Lung (tissue), 17 donors: ENCODE measurements at places on chromosomes 4 and X. TPM values are rescaled to one million over a fixed set of nuclear protein-coding genes. Genes with fewer than 3 reads are reported as not detected.

The COX7B2 gene
- not detected for polyA plus RNA-seq

The SPANXB1 gene
- polyA plus RNA-seq = not detected

The BEX3 gene
- polyA plus RNA-seq = 79.7 TPM

The C4orf50 gene
- polyA plus RNA-seq = 0.04 TPM

The MBNL3 gene
- 2.1 TPM for polyA plus RNA-seq

The PNMA6F gene
- polyA plus RNA-seq = not detected

The EXOC1L gene
- not detected for polyA plus RNA-seq

The JCHAIN gene
- 91.8 TPM for polyA plus RNA-seq

The EFHC2 gene
- polyA plus RNA-seq = 2.4 TPM

The IL9R gene
- polyA plus RNA-seq = 0.28 TPM

The SLC9B2 gene
- 3.1 TPM for polyA plus RNA-seq

The VCX2 gene
- polyA plus RNA-seq = not detected

DNA sequence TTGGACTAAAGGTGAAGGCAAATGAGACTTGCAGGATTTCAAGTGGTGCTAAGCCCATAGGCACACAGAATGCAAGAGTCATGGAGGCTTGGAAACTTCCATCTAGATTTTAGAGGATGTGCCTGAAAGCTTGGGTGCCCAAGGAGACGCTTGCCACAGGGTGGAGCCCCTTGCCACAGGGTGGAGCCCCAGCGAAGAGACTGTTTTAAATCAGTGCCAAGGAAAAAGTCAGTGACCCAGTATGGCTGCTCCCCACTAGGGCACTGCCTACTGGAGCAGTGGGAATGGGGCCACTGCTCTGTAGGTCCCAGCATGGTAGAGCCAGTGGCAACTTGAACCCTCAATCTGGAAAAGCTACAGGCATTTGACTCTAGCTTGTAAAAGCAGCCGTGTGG is 794.2 kb upstream of the LCORL start:
- no peak for DNase-seq

DNA sequence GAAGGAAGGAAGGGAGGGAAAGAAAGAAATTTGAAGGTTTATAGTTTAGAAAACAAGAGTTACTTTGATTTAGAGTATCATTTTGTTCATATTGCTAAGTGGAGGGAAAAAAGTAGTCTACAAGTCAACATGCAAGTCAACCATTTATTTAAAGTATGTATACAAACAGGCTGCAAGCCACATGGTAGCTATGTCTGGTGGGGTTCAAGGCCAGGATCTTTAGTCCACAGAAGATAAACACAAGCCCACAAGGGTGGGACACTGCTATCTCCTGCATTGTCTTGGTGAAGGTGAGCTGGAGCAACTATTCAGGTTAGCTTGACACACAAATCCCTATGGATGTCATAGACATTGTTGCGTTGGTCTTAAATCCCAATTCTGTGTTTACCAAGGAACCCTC is 71.4 kb downstream of the ABCG2 start:
- DNase-seq = no peak

GRCh38 chr4:137626942-137627738 is 94.8 kb upstream of the PCDH18 start:
- no peak for DNase-seq

GRCh38 chrX:9662148-9662547 is 103.5 kb downstream of the GPR143 start:
- no peak for DNase-seq

DNA sequence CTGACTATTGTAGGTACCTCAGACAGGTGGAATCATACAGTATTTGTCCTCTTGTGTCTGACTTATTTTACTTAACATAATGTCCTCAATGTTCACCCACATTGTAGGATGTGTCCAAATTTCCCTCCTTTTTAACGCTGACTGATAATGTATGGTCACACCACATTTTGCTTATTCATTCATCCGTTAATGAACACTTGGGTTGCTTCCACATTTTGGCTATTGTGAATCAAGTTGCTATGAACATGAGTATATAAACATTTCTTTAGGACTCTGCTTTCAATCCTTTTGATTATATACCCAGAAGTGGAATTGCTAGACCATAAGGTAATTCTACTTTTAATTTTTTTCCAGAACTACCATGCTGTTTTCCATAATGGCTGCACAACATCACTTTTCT is 87.0 kb upstream of the NDP start:
- DNase-seq = no peak

DNA sequence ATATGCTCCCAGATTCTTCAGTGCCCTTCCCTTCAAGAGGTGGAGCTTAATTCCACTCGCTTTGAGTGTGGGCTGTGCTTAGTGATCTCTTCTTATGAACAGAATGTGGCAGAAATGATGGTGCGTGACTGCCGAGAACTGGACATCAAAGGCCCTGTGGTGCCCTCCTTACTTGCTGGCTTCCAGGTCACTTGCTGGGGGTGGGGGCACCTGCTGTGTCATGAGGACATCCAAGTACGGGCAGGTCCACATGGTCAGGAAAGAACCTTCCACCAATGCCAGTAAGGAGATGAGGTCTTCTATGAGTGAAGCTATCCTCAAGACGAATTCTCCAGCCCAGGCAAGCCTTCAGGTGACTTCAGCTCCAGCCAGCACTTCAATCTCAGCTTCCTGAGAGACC is 95.8 kb downstream of the FAM53A start:
- no peak for DNase-seq

- no peak for DNase-seq
These were observed 38.1 kb downstream of the MID1 start for GRCh38 chrX:10582215-10582733.

- no peak for DNase-seq
These were observed 11.2 kb upstream of the RNF4 start for GRCh38 chr4:2457481-2458295.

DNA sequence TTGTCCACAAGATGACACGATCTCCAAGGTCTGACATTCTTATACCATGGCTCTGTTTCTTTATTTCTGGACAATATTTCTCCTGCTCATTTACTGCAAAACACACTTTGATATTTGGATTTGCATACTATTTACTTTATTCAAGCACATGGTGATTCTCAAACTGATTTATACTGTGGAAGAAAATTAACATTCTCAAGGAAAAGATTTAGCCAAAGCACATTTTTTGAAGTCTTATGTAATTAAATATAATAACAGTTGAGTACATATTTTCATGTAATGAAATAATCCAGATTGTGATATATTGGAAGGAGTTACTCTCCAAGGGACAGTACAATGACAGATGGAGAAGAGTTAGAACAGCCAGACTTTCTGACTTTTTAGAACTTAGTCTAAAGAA is 155.8 kb upstream of the CT83 start:
- DNase-seq = no peak

DNA sequence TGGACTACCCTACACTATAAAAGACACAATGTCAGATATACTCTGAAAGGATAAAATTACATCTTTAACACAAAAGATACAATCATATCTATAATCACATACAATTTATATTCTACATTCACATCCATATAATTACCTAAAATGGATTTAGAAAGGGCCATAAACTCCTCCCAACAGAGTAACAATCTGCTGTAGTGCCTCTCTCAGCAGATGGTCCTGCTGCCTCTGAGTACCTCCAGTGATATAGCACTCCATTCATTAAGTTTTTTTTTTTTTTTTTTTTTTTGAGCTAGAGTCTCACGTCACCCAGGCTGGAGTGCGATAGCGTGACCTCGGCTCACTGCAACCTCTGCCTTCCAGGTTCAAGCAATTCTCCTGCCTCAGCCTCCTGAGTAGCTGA is 7.4 kb downstream of the ANKRD37 start:
- no peak for DNase-seq

GRCh38 chr4:80229590-80229989 is 32.3 kb downstream of the PRDM8 start:
- DNase-seq = no peak

DNA sequence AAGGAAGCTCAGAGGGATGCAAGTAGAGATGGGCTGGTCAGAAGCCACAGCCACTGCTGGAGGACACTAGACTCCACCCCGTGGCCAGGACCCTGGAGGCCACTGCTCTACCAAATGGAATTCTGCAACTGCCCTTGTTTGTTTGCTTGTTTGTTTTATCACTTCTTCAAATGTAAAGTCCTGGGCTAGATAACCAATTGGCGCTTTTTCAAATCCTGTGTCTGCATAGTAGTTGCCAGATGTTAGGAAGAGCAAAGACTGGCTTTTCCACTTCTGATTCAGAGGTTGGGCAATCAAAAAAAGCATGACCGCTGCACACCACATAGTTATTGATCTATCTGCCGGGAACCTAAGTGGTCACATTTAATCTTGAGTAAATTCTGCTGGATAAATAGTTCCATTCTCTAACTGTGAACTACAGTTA is 255.2 kb upstream of the SFRP2 start:
- no peak for DNase-seq

GRCh38 chr4:37595875-37596680 is 90.1 kb downstream of the RELL1 start:
- no peak for DNase-seq

- DNase-seq = no peak
These were observed 34.3 kb downstream of the HMX1 start for GRCh38 chr4:8837181-8837841.

- DNase-seq = no peak
These were observed 101.1 kb upstream of the IL13RA1 start for GRCh38 chrX:118626346-118626745.

DNA sequence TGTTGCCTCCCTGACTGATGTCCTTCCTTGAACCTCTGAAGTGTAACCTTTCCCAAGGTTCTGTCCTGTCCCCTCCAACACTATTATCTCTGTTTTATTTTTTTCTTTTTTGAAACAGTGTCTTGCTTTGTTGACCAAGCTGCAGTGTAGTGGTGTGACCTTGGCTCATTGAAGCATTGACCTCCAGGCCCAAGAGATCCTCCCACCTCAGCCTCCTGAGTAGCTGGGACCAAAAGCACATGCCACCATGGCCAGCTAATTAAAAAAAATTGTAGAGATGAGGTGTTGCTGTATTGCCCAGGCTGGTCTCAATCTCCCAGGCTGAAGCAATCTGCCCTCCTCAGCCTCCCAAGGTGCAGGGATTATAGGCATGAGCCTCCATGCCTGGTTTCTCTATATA is 59.0 kb downstream of the EDA start:
- no peak for DNase-seq

DNA sequence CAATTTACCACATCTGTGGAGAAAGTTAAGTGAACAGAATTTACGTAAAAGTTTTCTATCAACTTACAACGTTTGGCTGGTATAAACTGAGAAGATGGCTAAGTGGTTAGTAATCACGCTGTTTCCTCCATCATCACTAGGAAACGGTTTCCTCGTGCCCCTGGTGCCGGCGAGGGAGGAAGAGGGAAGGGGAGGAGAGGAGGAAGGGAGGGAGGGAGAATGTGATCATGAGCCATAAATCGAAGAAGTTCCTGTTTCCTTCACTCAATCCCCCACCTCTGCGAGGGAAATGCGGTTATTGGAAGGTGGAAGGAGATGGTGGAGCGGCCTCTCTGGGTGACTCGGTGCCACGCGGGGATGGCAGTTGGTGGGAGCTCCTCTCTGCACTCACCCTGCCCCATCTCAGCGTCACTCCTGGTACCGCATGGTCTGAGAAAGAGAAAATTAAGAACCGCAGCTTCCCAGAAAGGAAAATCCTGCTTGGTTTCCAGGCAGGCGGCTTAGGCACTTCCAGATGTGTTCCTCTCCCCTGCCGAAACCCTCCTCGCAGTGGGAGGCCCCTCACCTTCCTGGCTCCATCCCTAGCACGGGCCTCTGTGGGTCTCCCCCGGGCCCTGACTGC is 216.8 kb downstream of the AFAP1 start:
- no peak for DNase-seq

DNA sequence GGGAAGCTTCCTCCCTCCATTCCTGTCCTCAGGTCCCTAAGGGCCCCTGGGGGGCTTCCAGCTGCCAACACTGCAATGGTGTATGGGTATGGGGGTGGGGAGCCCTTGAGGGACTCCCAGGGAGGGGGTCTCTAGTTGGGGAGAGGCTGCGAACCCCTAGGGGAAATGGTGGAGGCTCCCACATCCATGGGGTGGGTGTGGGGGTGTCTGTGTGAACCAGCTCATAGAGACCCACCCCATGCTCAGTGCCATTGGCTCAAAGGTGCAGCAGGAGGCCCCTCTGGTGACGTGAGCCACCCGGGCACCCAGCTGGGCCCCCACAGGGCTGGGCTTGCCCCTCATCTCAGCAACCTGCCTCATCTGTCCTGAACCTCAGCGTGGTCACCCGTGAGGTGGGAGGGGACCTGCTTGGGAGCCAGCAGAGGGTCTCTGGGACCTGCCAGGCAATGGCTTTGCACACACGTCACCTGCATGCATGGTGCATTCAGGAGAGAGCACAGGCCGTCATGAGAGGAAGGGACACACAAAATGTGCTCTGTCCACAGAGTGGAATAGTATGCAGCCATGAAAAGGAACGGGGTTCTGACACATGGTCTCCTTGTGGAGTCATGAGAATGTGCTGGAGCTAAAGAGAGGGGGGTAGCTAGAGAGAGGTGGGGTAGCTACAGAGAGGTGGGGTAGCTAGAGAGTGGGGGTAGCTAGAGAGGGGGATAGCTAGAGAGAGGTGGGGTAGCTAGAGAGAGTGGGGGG is 22.7 kb upstream of the PLCXD1 start:
- no peak for DNase-seq

DNA sequence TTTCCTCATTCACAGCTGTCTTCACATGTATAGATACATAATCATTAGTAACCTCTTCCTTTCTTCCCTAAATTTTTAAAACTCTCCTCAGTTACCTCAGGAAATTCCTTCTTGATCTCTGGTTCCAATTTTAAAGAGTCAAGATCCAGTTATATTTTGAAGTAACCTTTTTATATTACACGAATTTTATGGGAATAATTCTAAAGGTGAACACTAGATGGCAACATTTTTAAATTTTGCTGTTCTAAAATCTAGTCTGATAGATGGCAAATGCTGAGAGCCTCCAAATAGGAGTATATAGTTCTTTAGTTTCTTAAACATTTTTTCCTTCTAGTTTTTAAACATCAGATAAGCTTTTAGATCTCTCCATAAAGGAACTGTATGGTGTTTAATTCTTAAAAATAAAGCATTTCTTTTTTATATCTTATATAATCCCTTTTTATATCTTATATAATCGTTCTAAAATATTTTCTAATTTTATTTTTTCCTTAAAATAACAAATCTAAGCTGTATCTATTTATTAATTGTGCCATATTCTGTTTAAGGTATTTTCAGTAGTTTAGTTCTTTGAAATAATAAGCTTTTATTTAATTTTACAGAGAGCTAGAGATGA is 37.9 kb upstream of the PAPSS1 start:
- peak; percentile 28 for DNase-seq

GRCh38 chrX:120768681-120769080 is 107.0 kb downstream of the CT47B1 start:
- no peak for DNase-seq

DNA sequence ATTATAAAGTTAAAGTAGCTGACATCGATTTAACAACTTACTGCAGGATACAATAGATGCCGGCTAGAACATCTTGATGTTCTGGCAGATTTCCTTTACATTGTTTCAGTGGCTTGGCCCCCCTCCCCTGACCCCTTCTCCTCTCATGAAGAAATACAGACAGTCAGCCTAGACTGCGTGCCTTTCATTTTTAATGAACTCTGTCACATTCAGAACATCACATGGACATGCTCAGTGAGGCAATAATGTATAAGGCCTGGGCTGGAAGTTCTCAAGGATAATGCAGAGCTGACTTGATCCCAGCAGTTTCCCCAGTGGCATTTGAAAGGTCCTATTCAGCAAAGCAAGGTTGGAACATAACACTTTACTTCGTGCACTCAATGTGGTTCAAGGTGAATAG is 239.2 kb downstream of the ANK2 start:
- DNase-seq = no peak
